ENCODE measurements at places on chromosomes 4 and X.

GRCh38 chr4:2608291-2608690 lies 71.8 kb downstream of the FAM193A start:
- no peak for DNase-seq

DNA sequence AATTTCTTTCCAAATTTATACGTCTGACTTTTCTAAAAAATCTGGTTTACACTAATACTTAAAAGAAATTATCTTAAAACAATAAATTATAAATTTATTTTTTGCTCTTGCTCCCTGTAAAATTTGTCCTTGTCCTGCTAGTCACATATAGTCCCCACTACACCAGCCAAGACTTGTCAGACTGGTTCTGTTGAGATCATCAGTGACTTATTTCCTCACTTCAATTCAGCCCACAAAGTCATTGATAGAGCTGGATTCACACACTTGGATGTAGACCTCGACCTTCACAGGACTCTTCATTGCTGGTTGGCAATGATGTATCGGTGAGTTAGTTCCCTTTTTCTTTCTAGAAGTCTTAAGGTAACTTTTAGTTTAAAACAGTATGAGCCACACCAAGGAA lies at the start of gene TMPRSS11E:
Gene TMPRSS11E, plus strand, starts transcription at position 263 of the 400 bp plus-strand sequence. Its CDS starts 50 bp downstream, at position 313.
- DNase-seq = no peak

GRCh38 chrX:106917830-106918500 lies 2.2 kb upstream of the CLDN2 start:
- DNase-seq = no peak

DNA sequence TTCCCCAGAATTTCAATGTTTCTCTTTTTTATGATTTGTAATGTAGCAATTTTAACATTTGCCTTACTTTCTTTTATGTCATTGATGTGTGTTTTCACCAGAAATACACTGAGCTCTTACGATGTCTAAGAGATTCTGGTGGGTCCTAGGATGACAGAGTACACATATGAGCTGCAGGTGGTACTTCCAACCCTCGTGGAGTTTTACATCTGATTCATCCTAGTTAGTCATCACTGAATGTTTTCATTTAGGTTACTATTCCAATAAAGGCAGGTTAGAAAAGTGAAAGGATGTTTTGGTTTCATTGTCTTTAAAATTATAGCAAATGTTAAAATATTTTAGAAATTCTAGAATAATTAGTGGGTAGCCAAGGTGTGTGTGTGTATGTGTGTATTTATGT lies 605.9 kb downstream of the ADGRL3 start:
- no peak for DNase-seq
